ENCODE measurements at places on chromosomes 2 and 18. TPM values are rescaled to one million over a fixed set of nuclear protein-coding genes. Genes with fewer than 3 reads are reported as not detected.

The BUB1 gene
- 1.4 TPM for polyA plus RNA-seq

DNA sequence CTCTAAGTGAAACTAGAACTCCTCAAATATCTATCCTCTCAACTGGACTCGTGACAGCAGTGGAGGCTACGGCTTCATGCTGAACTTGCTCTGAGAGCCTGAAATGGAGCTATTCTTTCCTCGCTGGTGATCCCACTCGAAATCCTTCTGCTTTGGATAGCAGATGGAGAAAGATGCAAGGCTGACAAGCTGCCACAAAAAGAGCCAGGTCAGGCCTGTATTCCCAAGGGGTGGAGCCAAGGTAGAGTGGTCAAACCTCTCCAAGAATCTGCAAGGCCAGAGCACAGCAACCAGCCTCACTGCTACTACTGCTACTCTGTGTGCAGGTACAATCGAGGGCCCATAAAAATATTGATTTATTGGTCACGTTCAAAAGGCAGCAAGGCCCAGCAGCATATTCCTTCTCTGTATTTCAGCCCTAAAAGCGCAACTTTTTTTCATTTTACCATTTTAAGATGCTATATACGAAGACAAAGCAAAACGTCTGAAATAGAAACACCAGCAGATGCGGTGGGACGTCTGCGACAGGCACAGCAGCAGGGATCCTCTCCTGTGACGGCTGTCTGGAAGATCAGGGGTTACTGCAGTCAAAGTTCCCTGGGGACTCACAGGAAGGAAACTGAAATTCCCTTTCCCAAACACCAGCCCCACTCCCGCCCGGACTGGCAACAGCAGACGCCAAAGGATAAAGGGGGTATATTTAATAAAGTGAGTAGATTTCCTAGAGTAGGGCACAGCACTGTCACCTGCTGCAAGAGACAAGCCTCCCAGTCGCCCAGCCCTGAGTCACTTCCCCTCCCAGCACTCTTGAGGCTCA, 2.4 kb downstream of the SPRED2 start:
- peak overlapping the region; percentile 87 for H3K4me3 ChIP-seq
- no peak for DNase-seq
- H3K27me3 ChIP-seq = no peaks in the 10 kb centered on the region
- H3K27ac ChIP-seq = peak overlapping the region; percentile 98
- H3K36me3 ChIP-seq = no peaks in the 10 kb centered on the region

DNA sequence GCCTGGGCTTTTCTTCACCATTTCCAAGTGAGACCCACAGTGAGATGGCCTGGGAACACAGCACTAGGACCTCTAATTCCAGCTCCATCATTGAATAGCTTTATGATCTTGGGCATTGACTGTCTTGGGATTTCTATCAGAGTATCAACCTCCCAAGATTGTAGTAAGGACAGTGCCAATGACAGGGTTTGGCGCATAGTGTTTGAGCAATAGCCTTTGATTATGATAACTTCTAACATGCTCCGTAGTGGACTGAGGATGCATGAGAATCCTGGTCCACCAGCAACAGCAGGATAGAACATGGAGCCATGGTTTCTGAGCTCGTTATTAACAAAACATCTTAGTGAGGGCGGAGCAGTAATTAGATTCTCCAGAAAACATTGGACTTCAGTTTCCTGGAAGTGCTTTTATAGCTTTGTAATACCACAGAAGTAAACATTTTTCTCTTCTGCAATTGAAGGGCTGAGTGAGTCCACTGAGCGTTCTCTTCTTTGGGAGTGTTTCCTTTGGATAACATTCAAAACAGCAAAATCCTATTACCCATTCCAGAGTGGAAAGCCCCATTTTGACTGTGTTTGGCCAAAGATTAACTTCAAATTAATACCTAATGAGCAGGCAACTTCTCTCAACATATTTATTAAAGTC, 63.7 kb downstream of the IL1R2 start:
- peaks cover 39% of the 10 kb centered on the region for H3K4me1 ChIP-seq
- peak overlapping the region; percentile 56 for H3K27ac ChIP-seq
- no peak for DNase-seq
- no peaks in the 10 kb centered on the region for H3K36me3 ChIP-seq
- no peaks in the 10 kb centered on the region for H3K27me3 ChIP-seq

GRCh38 chr2:216320852-216321251, 51.4 kb downstream of the MARCHF4 start:
- no peak overlapping the region for H3K4me3 ChIP-seq
- H3K27me3 ChIP-seq = no peaks in the 10 kb centered on the region
- no peak for DNase-seq

GRCh38 chr2:233976087-233976486, 58.9 kb downstream of the TRPM8 start:
- H3K36me3 ChIP-seq = no peaks in the 10 kb centered on the region
- DNase-seq = no peak
- H3K27me3 ChIP-seq = no peaks in the 10 kb centered on the region
- peak overlapping the region; percentile 80 for H3K27ac ChIP-seq
- H3K4me3 ChIP-seq = peak overlapping the region; percentile 15
